Kidney epithelial cell (primary cell): ENCODE measurements at places on chromosomes 13 and 19. TPM values are rescaled to one million over a fixed set of nuclear protein-coding genes. Genes with fewer than 3 reads are reported as not detected.

DNA sequence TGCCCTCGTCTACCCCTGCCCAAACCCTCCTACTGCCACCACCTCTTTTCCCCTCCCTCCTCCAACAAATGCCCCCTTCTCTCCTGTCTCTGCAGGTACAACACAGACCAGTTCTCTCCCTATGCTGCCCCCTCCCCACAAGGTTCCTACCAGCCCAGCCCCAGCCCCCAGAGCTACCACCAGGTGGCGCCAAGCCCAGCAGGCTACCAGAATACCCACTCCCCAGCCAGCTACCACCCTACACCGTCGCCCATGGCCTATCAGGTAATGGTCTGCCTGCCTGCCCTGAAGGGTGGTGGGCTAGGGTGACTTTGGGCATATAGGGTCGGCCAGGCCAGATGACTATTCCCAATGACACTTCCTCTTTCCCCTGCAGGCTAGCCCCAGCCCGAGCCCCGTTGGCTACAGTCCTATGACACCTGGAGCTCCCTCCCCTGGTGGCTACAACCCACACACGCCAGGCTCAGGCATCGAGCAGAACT is 6.5 kb upstream of the TIMM50 start:
- no peak for DNase-seq

SULT2B1 gene
- 0.48 and 0.50 TPM in 2 replicates for total RNA-seq

GRCh38 chr19:13118424-13119193 is 545 bp downstream of the NACC1 start:
- no peak for DNase-seq

DNA sequence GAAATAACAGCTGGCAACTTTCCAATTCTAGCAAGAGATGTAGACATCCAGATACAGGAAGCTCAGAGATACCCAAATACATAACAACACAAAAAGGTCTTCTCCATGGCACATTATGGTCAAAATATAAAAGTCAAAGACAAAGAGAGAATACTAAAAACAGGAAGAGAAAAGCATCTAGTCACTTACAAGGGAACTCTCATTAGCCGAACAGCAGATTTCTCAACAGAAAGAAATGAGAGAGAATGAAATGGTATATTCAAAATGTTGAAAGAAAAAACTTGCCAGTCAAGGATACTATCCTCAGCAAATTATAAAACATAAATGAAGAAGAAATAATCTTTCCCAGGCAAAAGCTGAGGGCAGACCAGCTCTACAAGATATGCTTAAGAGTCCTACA is 12.4 kb downstream of the ZNF780A start:
- DNase-seq: no peak

DNA sequence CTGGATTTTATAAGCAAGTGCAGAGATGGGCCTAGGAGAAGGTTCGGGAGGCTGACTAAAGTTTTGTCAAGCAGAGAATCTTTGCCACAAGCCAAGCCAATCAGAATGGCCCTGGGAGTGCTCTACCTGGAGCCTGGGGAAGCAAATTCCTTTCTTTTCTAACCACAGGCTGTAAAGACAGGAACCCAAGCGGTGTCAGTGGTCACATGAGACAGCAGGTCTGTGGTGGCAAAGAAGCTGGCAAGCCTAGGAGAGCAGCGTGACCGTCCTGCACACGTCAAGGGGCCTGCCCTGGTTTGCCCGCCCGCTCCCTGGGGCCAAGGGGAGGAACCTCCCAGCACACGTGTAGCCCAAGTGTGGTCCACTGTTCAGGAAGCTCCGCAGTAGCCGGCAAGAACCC is 90.8 kb downstream of the IPO5 start:
- DNase-seq: no peak

DNA sequence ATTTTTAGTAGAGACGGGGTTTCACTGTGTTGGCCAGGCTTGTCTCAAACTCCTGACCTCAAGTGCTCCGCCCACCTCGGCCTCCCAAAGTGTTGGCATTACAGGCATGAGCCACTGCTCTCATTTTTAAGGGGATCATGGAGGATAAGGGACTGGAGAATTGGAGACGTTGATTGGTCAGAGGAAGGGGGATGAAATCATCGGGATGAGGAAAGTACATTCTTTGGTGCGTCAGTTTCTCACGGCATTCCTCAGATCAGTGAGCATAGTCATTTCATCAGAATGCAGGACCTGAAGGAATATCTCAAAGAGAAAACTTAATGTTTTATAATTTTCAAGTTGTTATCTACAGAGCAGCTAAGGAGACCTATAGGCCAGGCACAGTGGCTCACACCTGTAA is 14.0 kb downstream of the ZNF114 start:
- no peak for DNase-seq

AP1M2 gene
- total RNA-seq: 73.7 and 86.8 TPM in 2 replicates
